NCI-H187 treated with DMSO at 0.1 percent for 48 hours (cell line): ENCODE measurements at places on chromosomes 12 and 14.

- DNase-seq, result no peak
Observed at GRCh38 chr14:65193916-65194590, 91.7 kb upstream of the MAX start.

DNA sequence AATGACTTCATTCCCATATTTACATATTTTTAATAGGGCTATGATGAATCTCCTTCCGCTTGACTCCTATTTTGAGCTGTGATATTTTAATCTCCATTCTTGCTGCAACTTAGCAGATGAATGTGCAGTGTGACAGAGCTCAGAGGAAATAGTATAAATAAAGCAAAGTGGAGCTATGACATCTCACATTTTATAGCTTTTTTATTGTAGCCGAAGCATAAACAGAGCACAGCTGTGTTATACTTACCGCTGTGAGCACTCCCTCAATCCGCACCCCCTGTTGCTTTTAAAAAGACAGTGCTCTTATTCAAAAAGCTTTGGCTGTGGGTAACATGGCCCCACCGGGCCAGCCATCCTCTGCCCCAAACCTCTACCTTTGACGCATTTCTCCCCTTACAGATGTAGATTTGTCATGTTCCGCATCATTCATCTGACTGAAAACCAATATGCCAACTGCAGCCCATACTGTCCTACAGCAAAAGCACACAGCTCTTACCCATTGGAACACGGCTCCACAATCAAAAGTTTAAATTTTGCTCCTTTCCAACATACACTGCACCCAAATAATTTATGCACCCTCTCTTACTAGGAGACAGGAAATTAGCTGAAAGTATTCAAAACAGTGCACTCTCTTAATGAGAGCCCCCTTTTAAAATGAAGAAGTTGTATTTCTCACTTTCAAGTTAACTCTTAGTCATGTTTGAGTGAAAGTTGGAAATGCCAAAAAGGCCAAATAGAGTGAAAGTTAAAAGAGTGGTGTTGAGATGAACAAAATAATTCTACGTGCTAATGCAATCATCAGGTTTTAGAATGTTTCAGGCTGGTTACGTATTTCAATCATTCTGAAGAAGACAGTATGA, 429.3 kb upstream of the SOX5 start:
- DNase-seq, result no peak

- no peak for DNase-seq
Observed at GRCh38 chr14:24701062-24701461, 67.1 kb upstream of the GZMB start.

DNA sequence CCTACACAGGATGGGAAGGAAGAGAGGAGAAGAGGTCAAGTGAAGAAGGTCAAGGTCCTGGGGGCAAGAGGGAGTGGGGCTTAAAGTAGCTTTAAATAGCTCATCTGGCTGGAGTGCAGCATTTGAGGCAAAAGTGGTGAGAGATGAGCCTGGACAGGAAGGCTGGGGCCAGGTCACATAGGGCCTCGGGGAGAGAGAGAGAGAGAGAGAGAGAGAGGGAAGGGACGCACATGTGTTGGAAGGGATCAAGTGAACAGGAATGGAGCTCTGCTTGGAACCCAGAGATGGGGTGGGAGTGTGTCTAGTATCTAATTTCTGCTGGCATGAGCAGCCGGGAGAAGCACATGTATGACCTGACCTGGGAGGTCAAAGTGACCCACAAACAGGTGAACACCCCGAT, 407.5 kb downstream of the MED13L start:
- DNase-seq, result no peak

DNA sequence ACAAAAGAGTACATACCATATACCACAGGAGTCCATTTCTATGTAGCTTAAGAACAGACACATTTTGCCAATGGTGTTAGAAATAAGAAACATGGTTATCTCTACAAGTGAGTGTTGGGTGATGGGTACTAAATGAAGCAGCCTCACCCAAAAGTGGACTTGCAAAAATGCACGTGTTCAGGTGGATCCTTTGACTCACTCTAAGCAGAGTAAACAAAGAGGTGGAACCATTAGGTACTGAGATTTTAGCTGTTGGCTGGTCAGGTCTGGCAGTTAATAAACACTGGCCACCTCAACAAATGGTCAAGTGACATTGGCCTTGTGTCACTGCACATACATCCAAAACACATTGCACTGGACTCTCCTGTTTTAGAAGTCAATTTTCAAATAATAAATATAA, 27.6 kb downstream of the EVL start:
- DNase-seq, result no peak

GRCh38 chr14:105167303-105168092, 1.1 kb downstream of the JAG2 start:
- DNase-seq, result no peak

- peak; percentile 20 for DNase-seq
Observed at GRCh38 chr12:131028587-131029338, 75.1 kb downstream of the ADGRD1 start.

DNA sequence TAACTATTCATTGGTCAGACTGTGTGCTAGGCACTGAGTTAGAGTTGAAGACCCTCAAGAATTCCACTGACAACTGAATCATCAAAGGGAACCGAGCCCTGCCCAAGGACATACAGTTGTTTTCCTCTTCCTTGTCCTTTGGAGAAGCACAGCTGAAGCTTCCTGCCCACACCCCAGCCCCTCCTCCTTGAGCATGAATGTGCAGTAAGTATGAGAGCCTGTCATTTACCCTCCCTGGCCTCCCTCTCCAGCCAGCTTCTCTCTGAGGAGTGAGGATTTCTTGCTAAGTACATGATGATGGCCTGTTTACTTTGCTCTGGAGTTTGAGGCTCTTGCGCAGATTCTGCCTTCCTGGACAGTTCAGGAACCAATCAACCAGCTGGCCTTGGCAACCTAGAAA, 235.2 kb downstream of the CACNA1C start:
- DNase-seq, result no peak

DNA sequence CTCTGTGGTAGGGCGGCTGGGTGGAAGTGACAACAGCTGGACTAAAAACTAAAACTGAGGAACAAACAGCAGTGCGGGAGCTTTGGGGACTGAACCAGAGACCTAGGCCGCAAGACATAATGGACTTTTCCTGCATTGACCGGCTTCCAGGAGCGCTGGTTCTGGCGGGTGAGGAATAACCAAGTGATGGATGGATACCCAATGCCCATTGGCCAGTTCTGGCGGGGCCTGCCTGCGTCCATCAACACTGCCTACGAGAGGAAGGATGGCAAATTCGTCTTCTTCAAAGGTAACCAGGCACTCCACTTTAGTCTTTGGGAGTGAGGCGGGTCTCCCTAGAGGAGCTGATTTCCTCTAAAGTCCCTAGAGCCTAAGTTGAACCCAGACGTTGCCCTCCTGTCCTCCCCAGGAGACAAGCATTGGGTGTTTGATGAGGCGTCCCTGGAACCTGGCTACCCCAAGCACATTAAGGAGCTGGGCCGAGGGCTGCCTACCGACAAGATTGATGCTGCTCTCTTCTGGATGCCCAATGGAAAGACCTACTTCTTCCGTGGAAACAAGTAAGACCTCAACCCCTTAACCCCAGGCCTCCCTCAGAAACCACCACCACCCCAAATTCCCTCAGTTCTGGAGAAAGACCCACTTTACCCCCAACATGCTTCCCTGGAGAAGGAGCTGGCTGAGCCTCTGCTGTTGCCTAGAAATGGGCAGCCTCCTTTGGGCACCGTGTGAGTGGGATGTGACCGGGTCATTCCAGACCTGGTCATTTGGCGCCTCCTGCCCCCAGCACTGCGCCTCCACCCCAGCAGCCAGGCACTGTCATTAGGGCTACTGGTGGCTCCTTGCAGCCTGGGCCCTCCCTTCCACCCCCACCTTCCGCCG, 8.1 kb downstream of the MMP14 start:
- no peak for DNase-seq

- no peak for DNase-seq
Observed at GRCh38 chr12:54870617-54871016, 16.3 kb downstream of the MUCL1 start.

GRCh38 chr14:73740618-73741326, 26.6 kb upstream of the PNMA1 start:
- DNase-seq, result no peak

DNA sequence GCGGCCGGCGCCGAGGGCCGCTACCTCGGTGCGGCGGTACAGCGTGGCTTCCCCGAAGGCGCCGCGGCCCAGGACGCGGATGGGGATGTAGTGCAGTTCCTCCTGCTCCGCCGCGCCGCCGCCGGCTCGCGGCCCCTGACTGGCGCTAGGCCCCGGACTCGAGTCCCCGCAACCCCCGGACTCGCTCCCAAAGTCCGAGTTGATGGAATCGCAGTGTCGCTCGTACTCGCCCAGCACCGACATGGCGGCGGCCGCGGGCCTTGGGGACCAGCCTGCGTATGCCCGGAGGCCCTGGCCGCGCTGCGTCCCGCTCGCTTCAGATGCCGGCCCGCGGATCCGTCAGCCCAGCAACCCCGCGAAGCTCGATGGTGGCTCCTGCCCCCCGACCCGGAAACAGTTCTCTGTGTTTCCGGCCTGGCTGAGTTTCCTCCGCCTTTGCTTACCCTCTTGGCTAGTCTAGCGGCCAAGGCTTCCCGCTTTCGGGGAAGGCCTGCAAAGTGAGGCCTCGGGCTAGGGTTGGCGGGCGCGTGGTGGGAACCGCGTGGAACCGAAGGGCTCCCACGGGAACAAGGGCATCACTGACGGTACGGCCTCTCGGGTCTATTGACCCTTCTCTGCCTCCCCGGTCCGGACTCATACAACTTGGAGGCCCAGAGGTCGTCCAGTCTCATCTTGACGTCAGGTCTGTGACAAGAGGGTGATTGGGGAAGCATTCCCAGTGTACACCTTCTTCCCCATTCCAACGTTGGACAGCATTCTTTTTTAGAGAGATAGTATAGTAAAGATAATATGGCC, at the start of gene NEK9:
NEK9 (minus strand) TSS at position 370 of the 795 bp plus-strand sequence; CDS start at position 243, 127 bp downstream.
- DNase-seq, result peak; percentile 25
